ENCODE measurements at places on chromosomes 7 and 10.

DNA sequence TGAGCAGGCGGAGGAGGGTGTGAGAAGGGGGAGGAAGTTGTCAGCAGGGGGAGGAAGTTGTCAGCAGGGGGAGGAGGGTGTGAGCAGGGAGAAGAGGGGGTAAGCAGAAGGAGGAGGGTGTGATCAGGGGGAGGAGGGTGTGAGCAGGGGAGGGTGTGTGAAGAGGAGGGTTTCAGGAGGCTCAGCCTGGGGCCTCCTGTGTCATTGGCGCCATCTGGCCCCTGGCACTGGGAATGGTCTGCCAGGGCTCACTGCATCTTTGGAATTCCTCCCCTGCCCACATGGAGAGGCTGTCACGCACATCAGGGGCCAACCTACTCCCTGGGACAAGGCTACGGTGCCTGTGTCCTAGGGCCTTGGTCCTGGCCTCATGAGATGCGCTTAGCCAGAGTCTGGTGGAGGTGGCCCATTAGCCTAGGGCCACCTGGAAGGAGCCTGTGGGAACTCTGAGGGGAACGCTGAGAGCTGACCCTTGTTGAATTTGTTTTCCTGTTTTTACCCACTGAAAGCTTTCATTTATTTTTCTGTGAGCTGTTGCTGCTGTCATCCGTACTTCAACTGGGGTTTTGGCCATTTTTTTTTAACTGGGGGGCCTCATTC, 18.0 kb downstream of the CAMK2B start:
- no peak for DNase-seq

DNA sequence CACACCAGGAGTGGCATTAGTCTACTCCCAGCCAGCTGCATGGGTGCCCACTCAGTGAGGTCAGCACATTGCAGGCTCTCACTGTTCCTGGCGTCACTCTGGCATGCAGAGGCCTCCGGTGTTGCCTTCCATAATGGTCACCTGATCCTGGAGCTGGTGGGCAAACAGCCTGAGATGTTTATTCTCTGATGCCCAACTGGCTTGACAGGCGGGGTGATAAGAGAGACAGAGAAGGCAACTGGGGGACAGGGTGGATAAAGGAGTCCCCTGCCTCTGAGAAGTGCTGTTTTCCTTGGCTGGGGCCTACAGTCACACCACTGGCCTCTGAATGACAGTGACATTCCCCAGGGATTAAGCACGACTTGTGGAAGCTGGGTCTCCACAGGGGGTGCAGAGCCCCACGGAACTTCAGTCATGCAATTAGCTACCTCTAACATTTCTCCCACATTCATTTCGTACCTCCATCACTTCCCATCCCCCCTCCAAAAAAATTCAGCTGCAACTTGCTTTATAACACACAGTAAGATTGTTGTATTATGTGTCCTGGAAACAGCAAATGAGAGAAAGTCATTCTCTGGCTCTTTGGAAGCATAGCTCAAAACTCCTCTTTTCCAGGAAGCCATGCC, 7.1 kb upstream of the RBM20 start:
- no peak for DNase-seq

- DNase-seq, result no peak
Measured at GRCh38 chr7:2539031-2539911, 16.1 kb downstream of the BRAT1 start.

GRCh38 chr7:139743967-139744767, 33.6 kb downstream of the HIPK2 start:
- no peak for DNase-seq

- DNase-seq, result no peak
Measured at GRCh38 chr7:139673230-139673629, 104.6 kb downstream of the HIPK2 start.
